Endothelial cell (in vitro differentiated cells): ENCODE measurements at places on chromosomes 16 and 17.

DNA sequence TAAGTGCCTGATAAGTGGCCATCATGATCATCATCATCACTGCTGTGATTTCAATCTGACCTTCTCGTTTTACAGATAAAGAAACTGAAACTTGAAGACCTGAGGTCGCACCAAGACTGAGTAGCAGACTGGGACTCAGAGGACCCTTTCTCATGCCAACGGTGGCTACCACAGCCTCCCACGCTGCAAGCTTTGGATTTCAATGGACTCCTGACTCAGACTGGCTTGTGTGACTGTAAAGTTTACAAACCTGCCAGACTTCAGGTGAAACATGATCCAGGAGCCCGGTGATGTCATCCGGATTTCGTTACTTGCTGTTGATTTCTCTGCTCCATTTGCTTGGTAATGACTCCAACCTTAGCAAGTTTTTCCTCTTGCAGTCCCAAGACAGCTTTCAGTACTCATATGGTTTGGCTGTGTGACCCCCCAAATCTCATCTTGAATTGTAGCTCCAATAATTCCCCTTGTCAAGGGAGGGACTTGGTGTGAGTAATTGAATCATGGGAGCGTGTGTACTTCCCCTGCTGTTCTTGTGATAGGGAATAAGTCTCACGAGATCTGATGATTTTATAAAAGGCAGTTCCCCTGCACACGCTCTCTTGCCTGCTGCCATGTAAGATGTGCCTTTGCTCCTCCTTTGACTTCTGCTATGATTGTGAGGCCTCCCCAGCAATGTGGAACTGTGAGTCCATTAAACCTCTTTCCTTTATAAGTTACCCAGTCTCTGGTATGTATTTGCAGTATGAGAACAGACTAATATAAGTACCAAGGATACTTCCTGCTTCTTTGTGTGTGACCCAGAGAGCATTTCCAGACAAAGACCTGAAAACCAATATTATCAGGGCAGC, 26.7 kb upstream of the IRX6 start:
- DNase-seq, result no peak

DNA sequence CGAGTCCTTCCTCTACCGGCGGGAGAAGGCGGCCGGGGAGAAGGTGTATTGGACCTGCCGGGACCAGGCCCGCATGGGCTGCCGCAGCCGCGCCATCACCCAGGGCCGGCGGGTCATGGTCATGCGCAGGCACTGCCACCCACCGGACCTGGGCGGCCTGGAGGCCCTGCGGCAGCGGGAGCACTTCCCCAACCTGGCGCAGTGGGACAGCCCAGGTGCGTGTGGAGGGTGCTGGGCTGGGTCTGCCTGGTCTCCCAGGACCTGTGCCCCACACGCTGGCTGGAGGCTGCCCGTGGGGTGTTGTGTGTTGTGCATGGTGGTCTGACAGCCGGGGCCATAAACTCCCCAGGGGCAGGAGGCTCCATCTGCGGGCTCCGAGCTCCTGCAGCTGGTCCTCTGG, 25.4 kb downstream of the FLYWCH1 start:
- DNase-seq, result no peak

GRCh38 chr16:85991425-85991824, 92.5 kb downstream of the IRF8 start:
- DNase-seq, result no peak

DNA sequence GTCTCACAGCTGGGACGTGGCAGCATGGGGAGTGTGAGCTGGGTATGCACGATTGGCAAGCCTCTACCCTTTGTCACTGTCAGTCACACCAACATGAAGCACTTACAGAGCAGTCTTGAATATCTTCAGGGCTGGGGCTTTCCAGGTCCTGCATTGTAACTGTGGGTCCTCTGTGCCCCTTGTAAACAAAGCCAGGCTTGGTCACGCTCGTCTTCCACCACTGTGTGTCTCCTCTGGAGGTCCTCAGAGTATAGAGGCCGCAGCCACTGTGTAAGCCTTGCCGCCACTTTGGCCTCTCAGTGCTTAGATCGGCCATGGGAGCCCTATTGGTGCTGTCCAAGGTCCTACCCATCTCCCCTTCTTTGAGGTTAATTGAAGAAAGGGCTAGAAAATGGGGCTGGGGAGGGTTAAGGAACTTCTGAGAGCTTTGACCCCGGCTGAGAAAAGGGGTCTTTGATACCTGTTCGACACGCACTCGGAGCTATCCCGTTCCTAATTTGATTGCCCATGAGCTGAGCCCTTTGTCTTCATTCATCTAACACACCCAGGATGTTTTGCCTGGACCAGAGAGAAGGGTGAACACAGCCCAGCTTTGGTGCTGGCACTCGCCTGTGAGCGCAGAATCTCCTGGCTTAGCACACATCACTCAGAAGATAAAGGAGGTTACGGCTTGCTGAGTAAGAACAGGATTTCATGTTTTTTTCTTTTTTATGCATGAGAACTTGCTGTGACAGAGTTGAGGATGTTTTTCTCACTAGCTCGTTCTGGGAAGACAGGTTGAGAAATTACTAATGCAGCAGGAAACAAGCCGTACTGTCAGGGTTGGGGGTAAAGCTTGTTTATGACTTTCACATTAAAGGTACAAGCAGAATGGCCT, 267.9 kb downstream of the CPPED1 start:
- DNase-seq, result peak; percentile 34

DNA sequence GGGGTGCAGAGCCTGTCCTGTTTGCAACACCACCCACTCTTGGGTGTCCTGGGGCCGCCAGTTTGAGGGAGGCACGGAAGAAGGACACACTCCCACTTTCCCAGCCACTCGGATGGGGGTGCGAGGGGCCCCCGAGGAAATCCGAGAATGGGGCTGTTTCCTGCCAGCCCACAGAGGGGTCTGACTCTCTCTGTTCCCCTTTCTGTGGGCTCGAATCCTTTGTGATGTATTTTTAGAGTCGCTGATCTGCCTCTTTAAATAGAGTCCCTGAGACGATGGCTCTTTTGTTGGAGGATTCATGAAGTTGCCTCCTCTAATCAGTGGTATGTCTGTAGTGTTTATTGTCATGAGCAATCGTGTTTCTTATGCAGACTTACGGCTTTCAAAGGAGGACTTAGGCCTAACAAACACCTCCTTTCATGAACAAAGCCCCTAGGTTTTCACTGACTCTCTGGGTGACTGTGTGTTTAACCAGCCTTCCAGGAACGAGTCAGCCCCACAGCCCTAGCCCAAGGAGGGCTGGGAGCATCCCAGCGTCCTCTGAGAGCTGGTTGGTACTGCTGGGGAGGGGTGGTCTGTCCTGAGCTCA, 29.1 kb downstream of the CIBAR2 start:
- no peak for DNase-seq

DNA sequence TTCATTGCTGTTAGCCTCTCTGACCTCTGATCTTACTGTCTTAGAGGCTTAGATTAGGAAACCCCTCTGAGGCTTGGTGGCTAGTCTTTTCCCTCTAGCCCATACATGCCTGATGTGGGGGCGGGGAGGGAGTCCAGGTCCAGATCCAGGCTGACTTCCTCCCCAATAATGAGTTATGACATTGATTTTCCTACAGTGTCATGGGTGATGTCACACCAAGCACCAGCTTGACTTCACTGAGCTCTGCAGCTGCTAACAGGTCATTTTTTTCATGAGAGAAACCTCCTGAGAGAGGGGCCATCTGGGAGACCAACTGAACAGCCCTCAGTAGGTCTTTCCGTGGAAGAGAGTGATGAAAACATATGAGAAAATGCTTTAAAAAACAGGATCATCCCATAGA, 180.2 kb upstream of the N4BP1 start:
- DNase-seq, result no peak

DNA sequence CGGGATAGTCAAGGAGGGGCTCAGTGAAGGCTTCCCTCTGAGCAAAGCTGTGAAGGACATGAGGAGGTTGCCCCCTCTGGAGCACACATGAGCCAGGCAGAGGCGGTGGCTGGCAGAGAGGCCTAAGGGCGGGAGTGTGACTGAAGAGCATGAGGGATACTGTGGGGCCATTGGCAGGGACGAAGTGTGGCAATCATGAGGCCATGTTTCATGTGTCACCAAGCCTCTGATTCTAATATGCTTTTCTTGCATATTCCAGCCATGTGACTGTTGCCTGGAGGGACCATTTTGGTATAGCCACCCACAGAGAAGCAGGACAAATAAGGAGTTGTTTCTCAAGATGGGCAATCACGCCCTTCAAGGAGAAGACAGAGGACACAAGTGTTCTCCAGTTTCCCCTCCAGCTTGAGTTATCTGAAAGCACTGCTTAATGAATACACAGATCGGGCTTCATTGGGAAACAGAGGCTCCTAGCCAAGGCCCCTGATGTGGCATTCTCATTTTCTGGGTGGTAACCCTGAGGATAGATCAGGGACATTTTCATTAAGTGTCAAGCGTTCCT, 68.0 kb downstream of the AKAP1 start:
- no peak for DNase-seq

DNA sequence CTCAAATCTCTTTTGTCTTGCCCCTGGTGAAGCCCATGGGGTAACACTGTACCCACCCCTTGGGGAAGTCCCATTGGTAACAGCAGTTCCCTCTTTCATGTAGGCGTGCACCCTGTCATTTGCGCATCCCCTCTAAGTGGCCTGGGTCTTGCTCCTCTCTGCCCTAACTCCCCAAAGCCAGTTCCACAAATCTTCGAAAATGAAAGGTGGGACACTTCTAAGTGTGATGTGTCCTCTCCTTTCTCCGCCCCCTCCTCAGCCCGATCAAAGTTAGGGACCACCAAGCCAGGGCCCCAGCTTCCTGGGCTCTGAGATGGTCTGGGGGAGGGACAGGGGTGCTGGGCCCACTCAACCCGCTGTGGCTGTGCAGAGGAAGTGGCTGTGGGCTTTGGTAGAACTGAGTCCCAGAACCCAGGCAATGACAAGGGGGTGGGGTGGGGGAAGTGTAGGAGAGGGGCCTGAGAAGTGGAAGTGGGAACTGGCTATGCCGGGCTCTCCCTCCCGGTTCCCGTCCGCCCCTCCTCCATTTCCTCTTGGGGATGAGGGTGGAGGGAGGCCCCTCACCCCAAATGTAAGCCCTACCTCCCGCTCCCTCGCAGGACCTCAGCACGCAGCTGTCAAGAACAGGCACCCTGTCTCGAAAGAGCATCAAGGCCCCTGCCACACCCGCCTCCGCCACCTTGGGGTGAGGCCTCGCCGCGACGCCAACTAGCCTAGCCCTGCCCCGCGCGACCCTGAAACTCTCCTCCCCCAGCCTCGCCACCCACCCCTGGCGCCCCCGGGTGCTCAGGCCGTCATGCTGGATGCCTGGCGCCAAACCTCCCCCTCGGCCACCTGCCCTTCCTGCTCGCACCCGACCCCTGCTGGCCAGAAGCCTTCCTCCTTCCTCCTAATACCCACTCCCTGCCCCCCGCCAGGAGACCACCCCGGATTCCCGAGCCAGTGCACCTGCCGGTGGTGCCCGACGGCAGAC, 8.7 kb downstream of the ABI3 start:
- DNase-seq, result no peak

- no peak for DNase-seq
These were observed 6.2 kb downstream of the CORO6 start for GRCh38 chr17:29616300-29617048.

GRCh38 chr17:82116246-82116645, 18.2 kb upstream of the FASN start:
- DNase-seq, result no peak

- DNase-seq, result no peak
These were observed 4.7 kb downstream of the SPN start for GRCh38 chr16:29667755-29668154.

DNA sequence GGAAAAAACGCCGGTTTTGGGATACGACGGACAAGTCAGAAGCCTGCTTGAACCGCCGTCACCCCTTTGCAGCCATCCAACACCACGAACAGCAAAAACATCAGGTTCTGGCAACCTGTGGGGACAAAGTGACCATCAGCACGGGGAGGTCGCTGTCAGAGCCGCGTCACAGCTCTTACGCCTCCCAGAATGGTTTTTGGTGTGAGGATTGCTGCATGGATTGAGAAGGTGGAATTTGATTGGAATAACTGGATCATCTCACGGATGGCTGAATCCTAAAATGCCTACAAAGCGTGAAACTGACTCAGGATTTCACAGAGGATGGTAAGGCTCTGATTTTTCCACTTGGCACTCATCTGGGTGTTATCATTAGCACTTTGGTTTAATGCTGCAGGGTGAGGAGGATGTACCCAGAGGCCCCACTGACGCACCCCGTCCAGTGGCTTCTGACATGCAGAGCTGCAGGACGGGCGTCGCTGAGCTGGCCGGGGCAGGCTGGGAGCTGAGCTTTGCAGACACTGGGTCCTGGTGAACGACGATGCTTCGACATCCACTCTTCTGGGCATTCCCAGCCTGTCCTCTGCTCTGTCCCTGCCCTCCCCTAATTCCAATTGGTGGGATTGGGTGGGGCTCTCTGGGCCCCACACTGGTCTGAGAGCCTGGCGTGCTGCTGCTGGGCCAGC, 73.4 kb upstream of the CREBBP start:
- no peak for DNase-seq

- no peak for DNase-seq
These were observed 2.1 kb upstream of the NHERF1 start for GRCh38 chr17:74746376-74746775.

- no peak for DNase-seq
These were observed 50.9 kb downstream of the CDH11 start for GRCh38 chr16:65070831-65071432.

- DNase-seq, result peak; percentile 30
These were observed 236.4 kb upstream of the AXIN2 start for GRCh38 chr17:65797809-65798208.

DNA sequence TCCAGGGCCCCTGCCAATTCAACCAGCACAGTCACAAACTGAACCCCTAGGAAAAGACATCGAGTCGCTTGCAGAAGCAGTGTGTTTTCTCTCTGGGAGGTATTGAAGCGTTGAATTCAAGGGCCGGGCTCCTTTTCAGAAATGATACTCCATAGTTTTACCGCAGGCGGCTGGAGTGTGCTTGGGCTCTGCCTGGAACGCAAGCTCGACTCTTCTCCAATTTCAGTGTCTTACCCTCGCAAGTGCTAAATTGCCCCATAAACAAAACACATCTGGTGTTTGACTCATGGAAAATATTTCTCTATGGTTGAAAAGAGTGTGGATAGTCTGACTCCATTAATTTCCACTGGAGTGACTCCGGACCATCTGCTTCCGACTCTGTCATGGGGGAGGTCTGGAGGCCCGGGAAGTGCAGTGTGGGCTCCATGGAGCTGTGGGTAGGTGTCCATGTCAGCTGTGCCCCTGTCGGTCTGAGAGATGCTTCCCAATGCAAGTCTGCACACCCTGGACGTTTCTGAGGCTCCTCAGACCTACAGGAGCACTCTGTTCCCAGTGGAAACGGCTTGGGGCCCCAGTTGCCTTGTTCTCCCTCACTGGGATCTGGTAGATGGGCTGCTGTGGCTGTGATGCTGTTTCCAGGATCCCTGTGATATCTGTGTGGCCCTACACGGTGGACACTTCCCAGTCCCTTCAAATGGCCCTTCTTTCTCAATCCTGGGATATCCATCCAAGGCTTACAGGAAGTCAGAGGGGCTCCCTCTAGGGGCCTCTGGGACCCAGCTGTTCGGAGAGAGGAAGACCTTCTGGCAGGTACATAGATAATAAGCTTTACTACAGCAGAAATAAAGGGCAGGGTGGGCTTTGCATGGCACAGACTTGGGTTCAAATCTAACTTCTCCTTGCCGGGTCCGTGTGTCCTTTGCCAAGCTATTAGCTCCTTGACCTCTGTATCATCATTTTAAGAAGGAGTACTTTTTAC, 119.8 kb upstream of the CDH13 start:
- DNase-seq, result no peak

GRCh38 chr16:88527186-88527936, 42.8 kb upstream of the ZC3H18 start:
- peak; percentile 85 for DNase-seq
